NCI-H526 (cell line): ENCODE measurements at places on chromosomes 5 and 9.

GRCh38 chr9:131685753-131686706, 53.8 kb downstream of the RAPGEF1 start:
- DNase-seq: no peak

DNA sequence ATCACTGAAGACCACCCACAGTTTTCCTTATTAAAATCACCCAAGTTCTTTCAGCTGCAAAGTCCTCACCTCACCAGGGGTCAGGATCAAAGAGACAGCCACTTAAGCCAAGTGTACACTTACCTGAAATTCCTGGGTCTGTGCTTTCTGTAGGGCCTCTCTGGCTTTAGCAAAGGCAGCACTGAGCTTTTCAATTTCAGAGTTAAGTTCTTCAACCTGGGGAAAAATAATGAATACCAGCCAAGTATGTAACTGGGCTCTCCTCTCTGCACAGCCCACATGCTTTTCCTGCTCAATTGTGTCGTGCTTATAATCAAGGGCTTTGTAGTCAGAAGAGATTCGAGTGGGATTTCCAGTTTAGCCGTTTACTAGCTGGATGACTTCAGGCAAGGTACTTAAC, 55.1 kb downstream of the CDK5RAP2 start:
- DNase-seq: no peak

GRCh38 chr5:113375480-113376060, 59.2 kb downstream of the TSSK1B start:
- DNase-seq: no peak

GRCh38 chr9:137626464-137626863, 7.7 kb downstream of the EHMT1 start:
- DNase-seq: no peak

DNA sequence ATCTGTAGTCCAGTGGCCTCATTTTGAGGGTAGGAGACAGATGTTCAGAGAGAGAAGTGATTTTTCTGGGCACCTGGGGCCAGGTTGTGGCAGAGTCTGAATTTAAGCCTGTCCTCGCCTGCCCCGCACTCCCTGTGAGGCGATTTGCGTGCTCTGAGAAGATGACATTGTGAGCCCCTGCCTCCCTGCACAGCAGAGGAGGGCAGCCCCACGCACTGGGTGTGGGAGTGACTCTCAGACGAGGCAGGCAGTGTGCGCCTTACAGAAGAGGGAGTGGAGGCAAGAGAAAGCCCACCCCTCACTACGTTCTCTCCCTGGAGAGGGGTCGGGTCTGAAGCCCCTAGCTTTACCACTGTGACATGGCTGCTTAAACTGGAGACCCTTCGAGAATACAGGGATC, 35.7 kb downstream of the IRX4 start:
- DNase-seq: no peak

GRCh38 chr5:3131161-3131560, 379.7 kb upstream of the IRX2 start:
- no peak for DNase-seq

GRCh38 chr5:21164425-21164824, 1176.4 kb upstream of the CDH18 start:
- no peak for DNase-seq

- DNase-seq: no peak
Measured at GRCh38 chr9:116318468-116319374, 165.1 kb downstream of the PAPPA start.

- DNase-seq: no peak
Measured at GRCh38 chr9:2781336-2781735, 62.6 kb downstream of the PUM3 start.

GRCh38 chr9:14747111-14747510, 24.6 kb upstream of the CER1 start:
- no peak for DNase-seq

GRCh38 chr5:43006424-43007202, 33.5 kb downstream of the ANXA2R start:
- DNase-seq: no peak

GRCh38 chr5:135211083-135211790, 177.2 kb upstream of the PITX1 start:
- DNase-seq: no peak

DNA sequence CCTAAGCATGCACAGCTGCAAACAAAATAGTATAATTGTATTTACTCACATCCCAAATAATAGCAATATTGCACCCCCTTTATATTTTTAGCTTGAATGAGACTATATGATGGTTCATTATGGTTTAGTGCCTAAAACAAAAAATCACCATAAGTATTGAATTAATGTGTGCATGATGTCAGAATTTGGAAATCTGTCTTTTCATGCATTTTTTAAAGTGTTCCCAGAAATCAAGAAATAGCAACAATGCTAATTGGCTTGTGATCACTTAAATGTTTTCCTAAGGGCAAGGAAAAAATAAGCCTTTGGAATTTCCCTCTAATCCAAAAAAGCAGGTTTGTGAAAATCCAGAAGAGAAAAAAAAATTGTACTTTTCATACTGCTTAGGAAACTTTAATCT, 50.9 kb upstream of the ITGA2 start:
- no peak for DNase-seq
